NCI-H2029 treated with DMSO at 0.1 percent for 48 hours (cell line): ENCODE measurements at places on chromosomes 4 and X.
A peak's percentile ranks its signal among the peaks of the same experiment; 100 is the strongest.

GRCh38 chrX:107659768-107660167, 31.5 kb downstream of the PRPS1 start:
- DNase-seq: peak; percentile 37

DNA sequence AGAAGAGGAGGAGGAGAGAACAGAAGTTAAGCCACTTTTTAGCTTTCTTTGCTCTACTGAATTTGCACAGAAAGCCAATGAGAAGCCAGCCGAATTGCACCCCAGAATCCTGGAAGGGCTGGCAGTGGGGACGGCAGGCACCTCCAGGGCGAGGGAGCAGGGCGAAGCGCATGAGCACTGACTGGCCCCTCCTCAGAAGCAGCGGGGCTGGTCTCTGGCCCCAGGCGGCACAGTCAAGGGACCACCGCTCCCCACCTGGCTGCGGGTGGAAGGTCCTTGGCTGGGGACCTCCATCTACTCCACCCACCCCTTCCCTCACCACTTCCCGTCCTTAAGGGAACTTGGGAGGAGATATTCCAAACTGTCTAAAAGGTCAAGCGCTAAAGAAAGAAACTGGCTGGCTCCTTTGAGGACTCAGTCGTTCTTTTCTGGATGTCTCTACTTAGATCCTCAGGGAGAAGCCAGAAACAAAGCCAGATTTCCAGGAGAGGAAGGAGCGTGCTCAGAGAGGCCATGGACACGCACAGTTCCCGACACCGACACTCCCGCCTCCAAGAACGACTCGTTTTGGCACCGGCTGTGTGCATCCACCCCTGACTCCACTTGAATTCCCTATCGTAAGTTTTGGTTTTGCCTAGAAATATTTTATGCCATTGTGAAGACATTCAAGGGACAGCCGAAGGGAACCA, 59.5 kb upstream of the CRMP1 start:
- no peak for DNase-seq

GRCh38 chr4:6258741-6259140, 10.9 kb upstream of the WFS1 start:
- DNase-seq: no peak

- DNase-seq: no peak
Observed at GRCh38 chr4:169147191-169147590, 123.6 kb downstream of the SH3RF1 start.

DNA sequence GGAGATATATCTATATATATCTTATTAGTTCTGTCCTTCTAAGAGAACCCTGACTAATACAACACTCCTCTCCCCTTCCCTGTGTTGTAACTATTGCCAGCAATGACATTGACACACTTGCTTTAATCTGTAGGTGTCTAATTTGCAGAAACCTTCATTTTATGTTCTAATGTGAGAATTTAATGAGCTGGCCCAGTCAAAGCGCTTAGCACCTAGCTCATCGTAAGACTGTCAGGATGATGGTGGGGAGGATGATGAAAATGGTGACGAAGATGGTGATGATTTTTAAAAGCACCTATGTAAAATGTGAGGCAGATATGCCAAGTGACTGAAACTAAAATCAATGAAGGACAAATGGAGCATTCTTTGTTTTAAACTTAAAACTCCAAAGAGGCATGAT, 183.8 kb downstream of the DHX15 start:
- DNase-seq: no peak

DNA sequence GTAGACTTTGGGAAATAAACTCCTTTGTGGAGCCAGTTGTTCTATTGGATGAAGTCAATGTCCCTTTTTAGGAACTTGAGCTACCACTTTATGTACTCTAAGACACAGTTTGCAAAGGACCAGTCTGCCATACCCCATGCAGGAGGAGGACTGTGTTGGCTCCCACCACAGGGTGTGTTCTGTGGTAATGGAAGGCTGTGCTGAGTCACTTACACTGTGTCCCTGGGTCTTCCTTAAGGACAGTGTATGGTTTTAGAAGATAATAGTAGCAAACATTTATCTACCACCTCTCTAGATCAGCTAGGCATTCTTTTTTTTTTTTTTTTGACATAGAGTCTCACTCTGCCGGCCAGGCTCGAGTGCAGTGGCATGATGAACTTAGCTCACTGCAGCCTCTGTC, 184.0 kb upstream of the PGRMC2 start:
- DNase-seq: no peak

- DNase-seq: no peak
Observed at GRCh38 chr4:109046471-109047201, 255.8 kb downstream of the COL25A1 start.

- no peak for DNase-seq
Observed at GRCh38 chr4:62232814-62233213, 1032.7 kb downstream of the ADGRL3 start.

DNA sequence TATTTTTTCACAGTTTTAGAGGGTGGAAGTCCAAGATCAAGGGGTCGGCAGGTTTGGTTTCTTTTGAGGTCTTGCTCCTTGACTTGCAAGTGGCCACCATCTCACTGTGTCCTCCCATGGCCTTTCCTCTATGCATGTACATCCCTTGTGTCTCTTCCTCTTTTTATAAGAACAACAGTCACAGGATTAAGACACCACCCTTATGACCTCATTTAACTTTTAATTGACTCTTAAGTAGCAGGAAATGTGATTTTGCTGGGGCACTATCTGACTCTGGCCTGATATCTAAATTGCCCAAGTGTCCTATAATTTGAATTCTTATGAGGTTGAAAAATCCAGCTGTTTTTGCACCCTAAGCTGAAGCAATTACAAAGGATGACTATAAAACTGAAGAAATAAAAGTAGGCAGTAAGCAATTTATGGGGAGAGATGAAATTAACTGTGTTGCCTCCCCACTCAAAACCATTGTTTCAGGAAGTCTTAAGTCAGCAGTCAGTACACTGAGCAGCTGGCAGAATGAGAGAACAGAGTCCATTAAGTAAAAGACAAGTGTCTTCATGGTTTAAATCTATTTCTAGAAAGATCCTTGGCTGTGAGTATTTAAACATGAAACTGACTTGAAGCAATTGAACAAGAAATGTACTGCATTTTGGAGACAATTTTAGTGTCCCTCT, 601.3 kb downstream of the SPRY1 start:
- DNase-seq: no peak

DNA sequence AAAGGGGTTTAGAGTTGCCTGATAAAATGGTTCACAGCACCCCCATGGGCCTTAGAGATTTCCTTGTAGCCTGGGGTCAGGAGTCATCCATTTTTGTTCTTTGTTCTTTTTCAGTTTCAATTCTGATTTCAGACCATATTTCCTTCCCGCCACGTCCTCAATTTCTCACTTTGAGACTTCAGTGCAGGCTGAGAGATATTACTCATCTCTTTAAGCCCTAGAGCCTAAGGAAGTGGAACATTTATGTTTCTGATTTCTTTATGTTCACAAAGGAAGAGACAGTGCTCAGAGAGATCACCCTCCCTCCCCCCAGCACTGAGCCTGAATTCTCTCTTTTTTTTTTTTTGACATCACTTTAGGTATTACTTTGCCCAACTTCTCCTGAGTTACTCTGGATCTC, 56.3 kb downstream of the MSN start:
- DNase-seq: no peak

- no peak for DNase-seq
Observed at GRCh38 chr4:54063737-54064316, 578 bp downstream of the CHIC2 start.

DNA sequence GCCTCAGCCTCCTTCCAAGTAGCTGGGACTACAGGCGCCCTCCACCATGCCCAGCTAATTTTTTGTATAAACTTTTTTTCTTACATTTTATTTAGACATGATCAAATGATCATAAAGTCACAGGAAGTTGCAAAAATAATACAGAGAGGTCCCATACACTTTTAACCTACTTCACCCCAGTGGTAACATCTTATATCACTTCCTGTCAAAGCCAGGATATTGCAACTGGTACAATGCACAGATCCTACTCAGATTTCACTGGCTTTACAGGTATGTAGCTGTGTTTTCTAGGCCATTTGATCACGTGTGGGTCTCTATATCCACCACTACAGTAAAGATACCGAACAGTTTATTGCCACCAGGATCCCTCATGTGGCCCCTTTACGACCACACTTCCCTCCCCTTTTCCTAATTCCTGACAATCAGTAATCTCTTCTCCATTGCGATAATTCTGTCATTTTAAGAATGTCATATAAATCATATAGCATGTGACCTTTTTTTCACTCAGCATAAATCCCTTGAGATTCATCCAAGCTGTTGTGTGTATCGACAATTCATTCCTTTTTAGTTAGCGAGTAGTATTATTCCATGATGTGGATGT, 18.0 kb downstream of the RPS6KA3 start:
- no peak for DNase-seq

- DNase-seq: no peak
Observed at GRCh38 chr4:89837993-89838390, 1.0 kb upstream of the SNCA start.

- no peak for DNase-seq
Observed at GRCh38 chrX:111823128-111823527, 52.9 kb upstream of the TRPC5OS start.

DNA sequence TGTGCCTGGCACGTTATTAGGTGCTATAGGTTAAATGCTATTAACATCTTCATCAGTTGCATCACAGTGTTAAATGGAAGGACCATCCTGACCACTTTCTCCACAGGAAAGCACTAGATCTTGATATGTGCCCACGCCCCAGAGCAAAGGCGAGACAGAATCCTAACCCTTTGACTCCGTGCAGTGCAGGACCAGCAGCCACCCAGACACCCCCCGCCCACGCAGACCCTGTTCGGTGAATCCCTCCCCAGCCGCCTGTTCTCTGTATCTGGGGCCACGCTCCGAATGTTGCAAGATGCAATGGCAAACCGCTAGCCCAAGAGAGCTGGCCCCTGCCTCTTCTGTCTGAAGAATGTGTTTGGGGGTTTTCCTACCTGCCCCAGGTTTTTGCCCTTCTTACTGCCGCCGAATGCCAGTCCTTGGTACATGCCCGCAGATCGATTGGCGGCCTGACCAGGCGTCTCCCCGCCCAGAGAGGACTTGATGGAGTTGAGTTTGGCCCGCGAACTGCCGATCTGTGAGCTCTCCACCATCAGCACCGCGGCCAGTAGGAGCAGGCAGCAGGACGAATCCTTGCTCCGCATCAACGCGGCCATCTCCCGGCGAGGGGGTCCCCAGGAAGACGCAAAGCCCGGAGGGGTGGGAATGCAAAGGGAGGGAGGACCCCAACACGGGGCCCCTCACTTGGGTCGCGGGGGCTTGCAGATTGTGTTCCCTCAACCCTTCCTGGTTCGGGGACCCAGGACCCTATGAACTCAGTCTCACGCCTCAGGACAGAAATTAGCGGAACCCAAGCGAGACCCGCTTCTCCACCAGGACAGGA, 906 bp downstream of the DKK2 start:
- no peak for DNase-seq

GRCh38 chrX:25601323-25601722, 536.8 kb upstream of the MAGEB18 start:
- DNase-seq: no peak

DNA sequence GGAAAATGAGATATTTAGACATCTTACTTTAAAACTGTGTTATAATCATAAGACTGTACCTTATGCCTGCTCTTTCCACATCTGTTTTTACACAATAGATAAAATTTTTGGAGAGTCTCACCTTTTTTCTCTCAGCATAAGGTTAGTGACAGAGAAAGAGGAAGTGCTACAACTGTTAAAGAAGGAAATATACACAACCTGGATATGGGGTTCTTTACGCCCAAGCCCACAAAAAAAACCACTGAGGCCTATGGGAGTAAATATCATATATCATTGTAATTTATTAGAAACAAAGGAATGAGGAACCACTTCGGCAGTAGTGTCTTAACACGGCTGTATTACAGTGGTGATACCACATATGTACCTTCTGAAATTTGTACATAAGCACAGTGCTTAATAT, 265.9 kb upstream of the GK2 start:
- no peak for DNase-seq

- DNase-seq: peak; percentile 62
Observed at GRCh38 chr4:125313497-125313896, 1.3 kb upstream of the FAT4 start.

DNA sequence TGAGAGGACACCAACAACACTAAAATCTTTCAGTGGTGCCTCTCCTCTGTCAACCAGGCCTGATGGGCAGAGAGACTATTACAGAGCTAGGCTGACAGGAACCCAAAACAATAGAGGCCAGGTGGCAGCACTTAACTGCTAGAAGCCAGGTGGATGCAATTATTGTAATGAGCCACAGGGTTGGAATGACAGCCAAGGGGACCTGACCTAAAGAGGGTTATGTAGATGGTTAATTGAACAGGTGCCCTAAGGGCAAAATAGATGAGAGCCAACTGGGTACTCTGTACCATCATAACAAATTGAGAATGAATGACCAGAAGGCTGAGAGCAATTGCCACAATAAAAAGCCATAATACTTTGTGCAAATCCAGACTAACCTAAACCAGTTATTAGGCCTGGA, 24.7 kb upstream of the FRAS1 start:
- peak; percentile 92 for DNase-seq

GRCh38 chr4:1111259-1111809, 2.0 kb downstream of the RNF212 start:
- no peak for DNase-seq

GRCh38 chr4:187128976-187129375, 405.3 kb upstream of the FAT1 start:
- no peak for DNase-seq

DNA sequence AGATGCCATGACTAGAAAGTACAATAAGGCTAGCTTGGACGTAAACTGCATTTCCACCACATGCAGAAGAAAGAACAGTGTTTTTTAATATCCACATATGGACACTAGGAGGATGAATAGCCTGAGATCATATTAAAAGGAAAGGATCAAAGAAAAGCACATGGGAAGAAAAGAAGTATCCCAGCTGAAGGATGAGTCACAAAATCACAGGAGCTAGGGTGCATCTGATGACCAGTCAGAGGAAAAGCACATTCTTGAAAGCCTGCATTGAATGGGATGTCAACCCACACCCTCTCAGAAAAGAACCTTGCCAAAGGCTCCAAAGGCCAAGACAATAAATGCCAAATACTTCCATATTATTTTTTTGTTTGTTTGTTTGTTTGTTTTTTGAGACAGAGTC, 56.8 kb upstream of the PRDX4 start:
- no peak for DNase-seq

GRCh38 chr4:113888006-113888405, 91.4 kb downstream of the ARSJ start:
- DNase-seq: no peak

GRCh38 chr4:107210450-107211239, 174.5 kb upstream of the DKK2 start:
- no peak for DNase-seq

- DNase-seq: no peak
Observed at GRCh38 chr4:152929888-152930287, 6.2 kb upstream of the FHDC1 start.

- DNase-seq: no peak
Observed at GRCh38 chr4:120895554-120895953, 27.0 kb downstream of the PRDM5 start.

- no peak for DNase-seq
Observed at GRCh38 chr4:18020145-18020670, 1.3 kb downstream of the LCORL start.
